ENCODE measurements at places on chromosomes 2 and 18.
A peak's percentile ranks its signal among the peaks of the same experiment; 100 is the strongest.

- no peak overlapping the region for H3K4me3 ChIP-seq
- no peaks in the 10 kb centered on the region for H3K36me3 ChIP-seq
- H3K27me3 ChIP-seq, result peaks cover 4% of the 10 kb centered on the region
- H3K27ac ChIP-seq, result no peak overlapping the region
Measured at GRCh38 chr2:153474407-153474806, 4.2 kb downstream of the RPRM start.

- H3K36me3 ChIP-seq, result no peaks in the 10 kb centered on the region
- H3K4me3 ChIP-seq, result no peak overlapping the region
- H3K4me1 ChIP-seq, result no peaks in the 10 kb centered on the region
- no peaks in the 10 kb centered on the region for H3K27me3 ChIP-seq
- DNase-seq, result no peak
Measured at GRCh38 chr2:158045362-158045761, 56.3 kb upstream of the UPP2 start.

- H3K4me1 ChIP-seq, result no peaks in the 10 kb centered on the region
- DNase-seq, result no peak
- H3K36me3 ChIP-seq, result no peaks in the 10 kb centered on the region
- H3K27me3 ChIP-seq, result no peaks in the 10 kb centered on the region
- H3K27ac ChIP-seq, result no peak overlapping the region
Measured at GRCh38 chr18:74609535-74609934, 11.9 kb downstream of the ZNF407 start.

- H3K4me1 ChIP-seq, result peaks cover 5% of the 10 kb centered on the region
- peak; percentile 27 for DNase-seq
- no peak overlapping the region for H3K4me3 ChIP-seq
- H3K27ac ChIP-seq, result no peak overlapping the region
- H3K36me3 ChIP-seq, result no peaks in the 10 kb centered on the region
Measured at GRCh38 chr18:361941-362310, 94.1 kb upstream of the THOC1 start.

- DNase-seq, result no peak
- no peaks in the 10 kb centered on the region for H3K27me3 ChIP-seq
- no peaks in the 10 kb centered on the region for H3K36me3 ChIP-seq
Measured at GRCh38 chr2:67259556-67260342, 137.4 kb upstream of the ETAA1 start.
